Activated CD4-positive, alpha-beta T cell treated with anti-CD3 and anti-CD28 coated beads for 36 hours (primary cell): ENCODE measurements at places on chromosomes 5 and 9. TPM values are rescaled to one million over a fixed set of nuclear protein-coding genes. Genes with fewer than 3 reads are reported as not detected.

The SCAMP1 gene
- 24.1 TPM for total RNA-seq

The STPG3 gene
- not detected for total RNA-seq

The GPR151 gene
- total RNA-seq: not detected

The PCDHA9 gene
- not detected for total RNA-seq

The VCAN gene
- not detected for total RNA-seq

The C9orf43 gene
- total RNA-seq: 1.1 TPM

The FRRS1L gene
- total RNA-seq: not detected

The TLX3 gene
- total RNA-seq: not detected

The CCDC192 gene
- total RNA-seq: not detected

The MOB3B gene
- total RNA-seq: 0.88 TPM

The CAMK4 gene
- total RNA-seq: 49.4 TPM

The CNOT6 gene
- 43.2 TPM for total RNA-seq

The CDC14B gene
- total RNA-seq: 1.5 TPM

The UBE2QL1 gene
- total RNA-seq: not detected

The FOXD4L3 gene
- not detected for total RNA-seq

The IFNB1 gene
- 1.4 TPM for total RNA-seq

The SEMA4D gene
- 215 TPM for total RNA-seq

The PTPDC1 gene
- 5.6 TPM for total RNA-seq

The PAX5 gene
- total RNA-seq: 0.21 TPM

The FGF18 gene
- not detected for total RNA-seq

The PARP8 gene
- total RNA-seq: 31.7 TPM

The FOXD4L6 gene
- not detected for total RNA-seq

The JAKMIP2 gene
- total RNA-seq: 3.4 TPM

The RANBP17 gene
- total RNA-seq: not detected

The GBA2 gene
- 23.7 TPM for total RNA-seq

The ZNF483 gene
- total RNA-seq: 2.5 TPM

The SPATA9 gene
- total RNA-seq: not detected

The MPDZ gene
- not detected for total RNA-seq

The EMB gene
- total RNA-seq: 53.0 TPM

The TOR1A gene
- total RNA-seq: 34.9 TPM

The PKN3 gene
- total RNA-seq: 14.6 TPM

The KIF20A gene
- total RNA-seq: 76.3 TPM

The GABRA1 gene
- not detected for total RNA-seq

The ADAMTS19 gene
- total RNA-seq: not detected

The S1PR3 gene
- total RNA-seq: 1.2 TPM

The SPATA31D4 gene
- not detected for total RNA-seq

The ELAVL2 gene
- total RNA-seq: not detected

The SPATA24 gene
- 4.6 TPM for total RNA-seq

The INSL6 gene
- total RNA-seq: not detected

The LEAP2 gene
- 3.1 TPM for total RNA-seq

The CARTPT gene
- total RNA-seq: not detected

The EGFLAM gene
- total RNA-seq: not detected

The FAM81B gene
- total RNA-seq: not detected

The ZCCHC10 gene
- 32.2 TPM for total RNA-seq

The FAXDC2 gene
- 0.14 TPM for total RNA-seq

The OTP gene
- not detected for total RNA-seq

The LCN12 gene
- 1.5 TPM for total RNA-seq
